ENCODE measurements at places on chromosomes 3 and 15.

DNA sequence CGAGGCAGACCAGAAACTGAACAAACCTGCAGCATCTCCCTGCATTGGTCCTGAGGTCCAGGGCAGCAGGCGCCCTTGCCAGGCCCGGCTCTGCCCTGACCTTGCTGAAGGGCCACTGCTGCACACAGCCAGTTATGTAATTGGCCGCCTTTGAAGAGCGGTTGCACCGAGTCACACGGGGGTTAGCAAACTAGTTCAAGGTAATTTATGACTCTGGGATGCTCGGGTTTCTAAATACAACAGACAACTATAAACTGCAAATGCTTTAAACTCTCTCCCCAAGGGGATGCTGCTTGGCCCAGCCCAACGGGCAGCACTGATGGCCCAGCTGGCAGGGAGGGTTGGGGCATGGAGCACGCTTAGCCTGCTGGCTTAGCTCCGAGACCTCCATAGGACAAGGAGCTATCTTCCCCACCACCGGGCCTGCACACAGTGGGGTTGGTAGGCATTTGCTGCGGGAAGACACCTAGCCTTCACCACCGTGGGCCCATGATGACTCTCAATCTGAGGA, 60.3 kb upstream of the IQSEC1 start:
- peak; percentile 41 for DNase-seq

DNA sequence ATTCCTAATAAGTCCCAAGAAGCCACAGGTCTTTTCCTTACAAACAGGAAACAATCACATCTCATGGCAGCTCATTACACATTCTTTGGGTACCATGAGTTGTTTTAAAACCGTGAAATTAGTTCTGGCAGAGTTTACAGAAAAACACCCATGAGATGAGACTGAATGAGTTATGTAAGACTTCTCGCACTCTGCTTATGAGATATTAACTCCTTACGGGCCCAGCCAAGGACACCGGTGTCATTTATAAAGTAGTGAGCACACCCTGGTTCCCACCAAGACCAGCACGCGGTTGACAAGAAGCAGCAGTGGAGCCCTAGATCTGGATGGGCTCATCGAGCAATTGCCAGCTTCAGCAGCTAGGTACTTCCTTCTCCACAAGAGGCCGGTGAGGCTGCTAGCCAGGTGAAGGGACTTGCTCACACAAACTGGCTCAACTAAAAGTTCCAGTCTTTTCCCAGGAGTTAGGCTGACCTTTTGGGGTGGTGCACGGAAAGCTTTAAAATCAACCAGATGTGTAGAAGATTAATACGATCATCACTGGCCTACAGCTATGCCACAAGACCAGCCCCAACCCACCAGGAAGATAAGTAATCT, 318.6 kb upstream of the ICE2 start:
- DNase-seq, result no peak

DNA sequence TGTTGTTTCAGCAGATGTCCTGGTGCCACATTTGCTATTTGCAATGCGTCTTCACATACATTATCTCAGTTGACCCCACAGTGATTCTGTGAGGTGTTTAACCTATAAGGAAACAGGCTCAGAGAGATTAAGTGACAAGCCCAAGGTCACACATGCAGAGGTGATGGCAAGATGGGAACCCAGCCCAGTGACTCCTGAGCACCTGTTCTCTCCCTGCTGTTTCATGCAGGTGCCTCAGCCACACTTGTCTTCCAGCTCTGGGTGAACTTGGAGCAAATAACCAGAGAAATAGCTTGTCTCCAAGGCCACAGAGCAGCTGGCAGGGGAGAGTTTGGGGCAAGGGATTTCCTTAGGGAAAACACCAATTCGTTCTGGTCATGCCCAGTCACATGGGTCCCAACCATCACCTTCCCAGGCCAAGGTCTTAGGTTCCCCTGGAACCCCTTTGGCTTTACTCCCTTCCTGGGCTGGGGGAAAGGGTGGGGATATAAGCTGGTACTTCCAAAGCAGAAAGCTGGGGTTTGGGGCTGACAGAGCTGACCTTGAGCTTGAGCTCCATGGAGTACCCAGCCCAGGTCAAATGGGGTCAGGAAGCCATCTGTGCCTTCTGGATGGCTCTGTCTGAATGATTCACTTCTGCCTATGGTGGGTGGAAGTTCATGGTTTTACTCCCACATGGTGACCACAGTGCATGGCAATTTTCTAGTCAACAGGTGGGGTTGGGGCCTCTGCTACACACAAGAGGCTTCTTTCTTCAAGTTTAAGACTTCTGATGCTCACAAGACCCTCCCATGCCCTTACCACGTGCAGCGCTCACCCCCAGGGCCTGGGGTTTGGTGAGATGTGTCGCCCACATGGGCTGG, 22.4 kb downstream of the LIPC start:
- DNase-seq, result peak; percentile 74

- no peak for DNase-seq
Observed at GRCh38 chr3:83946049-83946448, 1012.7 kb upstream of the CADM2 start.

GRCh38 chr15:66765478-66766281, 63.6 kb downstream of the SMAD6 start:
- DNase-seq, result no peak

GRCh38 chr3:140559546-140559945, 118.3 kb upstream of the TRIM42 start:
- no peak for DNase-seq

- DNase-seq, result no peak
Observed at GRCh38 chr3:72120806-72121778, 336.1 kb upstream of the PROK2 start.

DNA sequence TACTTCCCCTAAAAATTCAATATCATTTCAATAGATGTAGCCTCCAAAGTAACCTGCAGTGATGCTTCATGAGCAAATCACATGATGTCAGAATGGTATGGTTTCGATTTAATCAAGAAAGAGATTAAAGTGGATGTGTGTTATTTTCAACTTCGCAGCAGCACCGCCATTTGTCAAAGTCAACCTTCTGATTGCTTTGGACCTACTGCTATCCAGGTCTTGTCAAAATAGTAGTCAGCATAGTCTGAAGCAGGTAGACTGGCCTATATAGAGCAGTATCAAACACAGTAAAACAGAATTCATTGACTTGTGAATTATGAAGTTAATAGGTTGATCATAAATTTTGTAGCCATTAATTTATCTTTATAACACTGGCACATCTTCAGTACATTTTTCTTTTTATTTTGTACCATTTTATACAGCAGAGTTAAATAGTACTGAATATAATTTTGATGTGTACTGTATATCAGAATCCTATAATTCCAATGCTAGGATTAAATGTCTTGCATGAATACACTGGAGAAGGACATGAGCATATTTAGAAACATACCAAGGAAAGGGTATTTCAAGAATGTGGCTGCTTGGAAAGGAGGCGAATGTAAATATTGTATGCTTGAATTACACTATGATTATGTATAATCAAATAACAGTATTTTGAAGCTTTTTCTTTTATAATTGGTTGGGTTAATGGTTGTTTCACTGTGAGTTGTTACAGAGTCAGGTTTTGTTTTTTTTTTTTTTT, 79.6 kb downstream of the CDIN1 start:
- no peak for DNase-seq

GRCh38 chr3:120475722-120476377, 25.1 kb upstream of the FSTL1 start:
- no peak for DNase-seq

GRCh38 chr3:95899494-95899893, 914.9 kb upstream of the EPHA6 start:
- DNase-seq, result no peak

DNA sequence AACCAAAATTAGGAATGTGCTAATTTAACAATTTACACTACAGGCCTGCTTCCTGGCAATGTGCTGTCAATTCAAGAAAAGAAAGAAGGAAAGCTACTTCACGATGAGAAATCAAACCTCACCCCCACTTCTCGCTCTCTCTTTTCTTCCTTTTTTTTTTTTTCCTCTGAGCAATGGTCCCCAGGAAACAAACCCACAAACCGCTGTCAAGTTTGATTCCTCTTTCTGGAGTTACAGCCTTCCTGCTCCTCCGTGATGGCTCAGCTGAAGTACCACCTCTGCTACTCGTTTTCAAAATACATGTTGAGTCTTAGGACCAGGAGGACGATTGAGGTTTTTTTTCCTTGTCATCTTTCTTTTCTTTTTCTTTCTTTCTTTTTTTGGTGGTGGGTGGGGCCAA, 3.4 kb upstream of the TRIM71 start:
- DNase-seq, result no peak

GRCh38 chr3:120399372-120399771, 50.2 kb upstream of the LRRC58 start:
- no peak for DNase-seq

DNA sequence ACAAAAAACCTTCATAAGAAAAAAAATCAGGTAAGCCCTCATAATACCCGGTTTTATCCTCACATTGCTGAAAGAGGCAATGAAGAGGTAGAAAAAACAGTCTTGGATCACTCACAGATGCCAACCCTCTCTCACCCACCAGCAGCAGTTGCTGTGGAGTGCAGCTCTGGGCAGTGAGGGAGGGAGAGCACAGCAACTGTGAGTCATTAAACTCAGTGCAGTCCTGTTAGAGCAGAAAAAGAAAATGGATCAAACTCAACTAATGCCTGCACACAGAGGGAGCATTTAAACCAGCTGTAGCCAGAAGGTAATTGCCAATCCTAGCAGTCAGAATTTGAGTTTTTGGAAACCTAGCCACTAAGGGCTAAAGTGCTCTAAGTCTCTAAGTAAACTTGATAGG, 1050.6 kb upstream of the ALCAM start:
- DNase-seq, result no peak

GRCh38 chr15:84833447-84834228, 16.5 kb downstream of the ALPK3 start:
- DNase-seq, result peak; percentile 28

- no peak for DNase-seq
Observed at GRCh38 chr15:101692801-101693598, 31.3 kb downstream of the TARS3 start.

DNA sequence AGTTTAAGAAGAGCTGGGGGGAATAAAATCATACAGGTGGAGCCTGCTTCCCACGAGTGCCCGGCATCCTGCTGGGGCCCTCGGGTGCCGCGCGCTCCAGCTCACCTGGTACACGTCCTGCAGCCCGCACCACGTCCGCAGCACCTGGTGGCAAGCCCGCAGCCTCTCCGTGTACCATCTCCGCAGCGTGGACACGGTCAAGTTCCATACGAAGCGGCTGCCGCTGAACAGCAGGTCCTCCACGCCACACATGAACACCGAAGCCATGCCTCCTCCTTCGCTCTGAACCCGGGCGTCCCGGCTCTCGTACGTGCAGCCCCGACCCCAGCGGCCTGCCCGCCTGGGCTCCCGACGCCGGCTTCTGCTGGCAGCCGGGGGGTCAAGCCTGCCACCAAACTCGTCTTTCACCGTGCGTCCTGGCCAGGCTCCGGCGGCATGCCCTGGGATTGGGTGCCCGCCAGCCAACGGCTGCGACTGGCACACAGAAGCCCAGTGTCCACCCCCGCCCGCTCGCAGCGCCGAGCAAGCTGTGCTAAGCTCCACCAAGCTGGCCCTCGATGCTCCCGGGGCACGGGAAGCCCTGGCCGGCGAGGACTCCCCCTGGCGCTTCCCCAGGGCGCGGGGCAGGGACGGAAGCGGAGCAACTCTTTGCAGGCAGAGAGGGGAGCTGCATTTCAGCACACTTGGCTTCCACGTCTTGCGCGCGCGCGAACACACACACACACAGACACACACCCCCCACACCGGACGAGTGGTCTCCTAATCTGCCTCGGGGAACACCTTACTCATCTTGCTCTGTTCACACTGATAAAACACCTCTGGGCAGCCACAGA, at the start of gene FRMD4B:
Gene FRMD4B, minus strand, starts transcription at position 366 of the 833 bp plus-strand sequence. Its CDS starts 99 bp downstream, at position 267.
- DNase-seq, result peak; percentile 71

DNA sequence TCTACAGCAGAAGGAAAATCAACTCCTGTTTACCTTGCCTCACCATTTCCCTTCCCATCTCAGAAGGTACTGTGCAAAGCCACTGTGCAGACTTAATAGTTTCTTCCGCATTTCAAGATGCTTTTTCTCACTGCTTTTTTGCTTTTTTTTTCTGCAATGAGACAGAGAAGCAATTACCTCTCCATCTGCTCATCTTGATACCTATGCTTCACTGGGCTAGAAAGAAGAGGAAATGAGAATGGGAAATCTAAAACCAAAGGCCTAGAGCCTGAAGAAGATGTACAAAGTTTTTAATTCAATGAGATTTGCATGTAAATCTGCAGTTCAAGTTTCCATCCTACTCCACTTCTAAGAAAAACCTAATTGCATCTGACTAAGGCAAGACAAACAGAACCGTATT, 238.1 kb upstream of the SETMAR start:
- DNase-seq, result no peak

DNA sequence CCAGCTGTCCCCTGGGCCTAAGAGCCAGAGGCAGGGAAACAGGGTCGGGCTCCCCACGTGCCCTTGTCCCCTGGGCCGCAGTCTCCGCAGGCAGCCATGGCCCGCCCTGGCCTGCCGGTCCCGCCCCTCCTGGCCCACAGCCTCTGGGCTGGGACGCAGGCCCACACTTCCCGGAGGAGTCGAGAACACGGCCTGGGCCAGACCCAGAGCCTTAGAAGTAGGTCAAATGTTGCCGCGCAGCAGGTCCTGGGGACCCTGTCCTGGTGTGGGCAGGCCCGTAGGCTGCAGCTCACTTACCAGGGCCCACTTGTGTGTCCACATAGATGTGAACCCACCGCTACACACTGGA, 4.3 kb upstream of the MYL3 start:
- DNase-seq, result no peak

Data from activated CD8-positive, alpha-beta memory T cell treated with anti-CD3 and anti-CD28 coated beads, Interleukin-2, amount 50 U/mL, for 48 hours (primary cell).